PC-3 (cell line): ENCODE measurements at places on chromosomes 7 and 10. TPM values are rescaled to one million over a fixed set of nuclear protein-coding genes. Genes with fewer than 3 reads are reported as not detected.

VENTX gene
- total RNA-seq: not detected in 2 replicates

HYAL4 gene
- 0.26 and 0.98 TPM in 2 replicates for total RNA-seq

NOS3 gene
- 0.66 and 2.5 TPM in 2 replicates for total RNA-seq

DNA sequence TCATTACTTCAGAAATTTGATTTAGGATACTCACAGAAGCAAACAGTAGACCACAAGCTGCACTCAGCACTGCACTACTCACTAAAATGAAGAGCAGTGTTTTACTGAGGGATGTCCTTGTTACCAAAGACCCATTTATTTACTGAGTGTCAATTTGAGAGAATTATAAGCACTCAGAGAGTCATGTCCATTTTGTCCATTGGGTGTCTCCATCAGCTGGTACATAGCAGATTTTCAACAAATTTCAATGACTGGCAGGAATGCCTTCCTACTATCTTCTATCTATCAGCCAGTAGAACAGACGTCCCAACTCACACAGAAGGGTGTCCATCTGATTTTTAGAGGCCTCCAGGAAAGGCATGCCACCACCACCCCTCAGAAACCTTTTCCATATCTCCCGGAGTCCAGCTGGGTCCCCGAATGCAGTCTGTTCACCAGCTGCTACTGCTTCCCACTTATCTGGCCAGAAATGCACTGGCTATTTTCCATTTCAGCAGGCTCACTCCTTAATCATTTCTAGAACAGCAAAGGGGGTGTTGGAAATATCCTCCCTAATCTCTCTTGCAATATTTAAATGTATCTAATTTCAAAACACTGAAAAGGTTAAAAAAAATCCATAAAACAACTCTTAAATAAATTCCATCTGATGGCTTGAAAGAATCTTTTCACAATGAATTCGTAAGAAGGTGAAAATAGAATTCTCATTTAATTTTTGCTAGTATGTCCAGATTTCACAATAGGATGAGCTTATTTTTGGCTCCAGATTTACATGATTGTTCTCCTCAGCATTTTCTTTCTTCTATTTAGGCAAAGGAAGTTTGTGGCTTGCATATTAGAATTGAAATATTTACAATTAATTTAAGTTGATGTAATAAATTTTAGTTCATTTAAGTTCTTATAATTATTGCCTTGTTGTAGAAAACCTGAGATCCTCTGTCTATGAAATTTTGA lies 1164.0 kb upstream of the CELF2 start:
- DNase-seq: no peak

DNA sequence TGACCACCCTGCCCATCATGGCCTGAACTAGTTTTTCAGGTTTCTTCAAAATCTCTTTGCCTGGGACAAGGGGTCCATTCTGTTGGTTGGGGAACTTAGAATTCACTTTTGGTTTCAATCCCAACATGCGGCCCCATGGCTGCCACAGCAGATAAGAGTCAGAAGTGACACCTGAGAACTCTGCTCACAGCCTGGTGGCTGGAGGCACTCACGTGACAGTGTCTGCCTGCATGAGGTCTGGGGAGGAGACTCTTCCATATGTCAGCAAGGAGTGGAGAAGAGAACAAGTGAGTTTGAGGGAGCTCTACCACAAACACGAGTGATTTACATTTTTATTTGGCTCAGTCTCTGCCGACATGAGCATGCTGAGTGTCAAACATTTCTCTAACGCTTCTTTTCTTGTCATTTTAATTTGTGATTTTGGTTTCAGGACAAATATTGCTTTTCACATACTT lies 370.4 kb downstream of the TNS3 start:
- no peak for DNase-seq

- DNase-seq: no peak
Observed at GRCh38 chr10:89348481-89348880, 20.7 kb downstream of the IFIT3 start.

DNA sequence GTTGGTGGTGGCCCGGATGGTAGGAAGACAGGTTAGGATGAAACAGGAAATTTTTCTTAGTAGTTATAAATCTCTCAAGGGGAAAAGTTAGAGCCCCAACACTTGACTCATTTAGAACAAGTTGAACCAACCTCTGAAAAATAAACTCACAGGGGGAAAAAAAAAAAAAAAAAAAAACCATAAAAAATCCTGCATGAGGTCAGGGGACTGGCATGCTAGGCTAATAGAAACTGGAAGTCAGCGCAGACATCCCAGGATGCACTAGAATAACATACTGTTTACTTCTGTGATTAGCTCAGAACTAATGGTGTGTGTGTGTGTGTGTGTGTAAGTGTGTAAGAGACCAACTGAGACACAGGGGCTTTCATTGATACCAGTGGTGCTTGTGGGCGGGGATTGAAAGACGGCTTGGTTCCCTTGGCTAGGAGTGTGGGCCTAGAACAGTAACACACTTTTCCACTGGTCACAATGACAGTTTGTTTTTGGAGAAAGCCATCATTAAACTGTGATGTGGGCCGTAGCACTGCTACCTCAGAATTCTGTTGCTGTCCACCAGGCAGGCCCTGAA lies 491.6 kb upstream of the GALNT17 start:
- no peak for DNase-seq

DNA sequence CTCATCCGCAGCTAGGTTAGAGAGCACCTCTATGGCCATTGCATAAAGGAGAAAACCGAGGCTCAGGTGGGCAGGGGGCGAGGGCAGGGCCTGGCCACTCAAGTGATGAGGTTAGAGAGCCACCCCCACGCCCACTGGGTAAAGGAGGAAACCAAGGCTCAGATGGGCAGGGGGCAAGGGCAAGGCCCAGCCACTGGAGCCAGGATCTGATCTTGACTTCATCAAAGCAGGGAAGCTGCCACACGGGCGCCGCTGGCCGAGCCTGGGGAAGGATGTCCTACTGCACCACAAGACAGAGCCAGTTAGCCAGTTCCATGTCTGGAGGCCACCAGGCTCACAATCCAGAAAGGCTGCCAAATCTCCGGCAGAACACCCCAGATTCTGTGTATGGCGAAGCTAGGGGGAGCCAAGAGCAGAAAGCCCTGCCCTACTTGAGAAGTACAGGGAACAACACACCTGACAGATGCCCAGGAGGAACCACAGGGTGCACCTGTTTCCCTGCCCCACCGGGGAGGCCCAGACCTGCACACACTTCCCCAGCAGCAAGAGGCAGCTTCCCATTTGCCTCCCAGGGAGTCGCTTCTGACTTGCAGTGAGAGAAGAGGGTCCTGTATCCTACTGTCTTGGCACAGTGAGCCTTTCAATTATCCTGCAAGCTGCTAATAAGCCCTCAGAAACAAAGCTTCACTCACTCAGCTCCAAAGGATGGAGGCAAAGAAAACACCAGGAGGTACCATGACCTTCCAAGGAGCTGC lies 101.9 kb downstream of the TNS3 start:
- no peak for DNase-seq

DNA sequence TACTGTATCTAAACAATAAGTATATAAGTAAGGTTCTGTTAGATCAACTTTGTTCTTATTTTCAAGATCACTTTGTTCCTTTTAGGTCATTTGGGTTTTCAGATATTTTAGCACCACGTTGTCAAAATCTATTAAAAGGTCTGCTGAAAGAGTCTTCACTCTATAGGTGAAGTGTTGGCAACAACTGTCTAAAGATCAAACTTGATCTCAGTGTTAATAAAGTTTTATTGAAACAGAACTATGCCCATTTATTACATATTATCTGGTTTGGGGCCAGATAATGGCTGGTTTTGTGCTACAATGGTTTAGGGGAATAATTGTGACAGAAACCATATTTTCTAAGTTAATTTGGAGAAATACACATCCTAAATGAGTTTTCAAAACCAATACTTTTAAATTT lies 478.9 kb upstream of the GRM3 start:
- no peak for DNase-seq

DNA sequence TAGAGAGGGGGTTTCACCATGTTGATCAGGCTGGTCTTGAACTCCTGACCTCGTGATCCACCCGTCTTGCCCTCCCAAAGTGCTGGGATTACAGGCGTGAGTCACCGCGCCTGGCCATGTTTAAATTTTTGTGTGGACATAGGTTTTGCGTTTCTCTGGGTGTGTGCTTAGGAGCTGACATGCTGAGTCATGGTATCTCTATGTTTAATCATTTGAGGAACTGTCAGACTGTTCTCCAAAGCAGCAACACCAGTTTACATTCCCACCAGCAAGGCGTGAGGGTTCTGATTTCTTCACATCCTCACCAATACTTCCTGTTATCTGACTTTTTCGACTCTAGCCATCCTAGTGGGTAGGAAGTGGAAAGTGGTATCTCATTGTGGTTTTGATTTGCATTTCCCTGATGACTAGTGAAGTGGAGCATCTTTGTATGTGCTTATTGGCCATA lies 153.7 kb downstream of the DNAJB6 start:
- DNase-seq: peak; percentile 95

GRCh38 chr7:108132551-108133265 lies 2.5 kb upstream of the LAMB4 start:
- no peak for DNase-seq

DNA sequence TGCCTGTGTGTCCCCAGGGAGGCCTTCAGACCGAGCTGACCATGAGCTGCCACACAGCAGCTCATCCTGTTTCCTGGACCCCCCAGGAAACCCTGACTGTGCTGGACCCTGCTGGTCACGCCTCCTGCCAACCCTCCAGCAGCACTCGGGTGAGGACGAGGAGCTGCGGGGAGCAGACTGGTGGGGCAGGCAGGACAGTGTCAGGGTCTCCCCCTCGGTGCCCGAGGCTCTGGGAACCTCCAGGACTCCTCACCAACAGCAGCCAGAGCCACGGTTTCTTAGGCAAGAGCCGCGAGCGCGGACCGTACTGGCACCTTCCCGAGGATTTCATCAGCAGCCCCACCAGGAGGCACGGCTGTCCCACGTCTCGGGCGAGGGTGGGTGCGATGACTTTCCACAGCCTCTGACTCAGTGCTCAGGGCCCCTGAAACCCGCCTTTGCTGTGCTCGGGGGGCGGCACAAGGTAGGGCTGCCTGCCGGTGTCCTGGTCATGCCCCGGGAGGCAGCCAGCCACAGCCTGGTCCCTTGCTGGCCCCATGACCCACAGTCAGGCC lies 186.9 kb downstream of the ELFN1 start:
- DNase-seq: no peak

DNA sequence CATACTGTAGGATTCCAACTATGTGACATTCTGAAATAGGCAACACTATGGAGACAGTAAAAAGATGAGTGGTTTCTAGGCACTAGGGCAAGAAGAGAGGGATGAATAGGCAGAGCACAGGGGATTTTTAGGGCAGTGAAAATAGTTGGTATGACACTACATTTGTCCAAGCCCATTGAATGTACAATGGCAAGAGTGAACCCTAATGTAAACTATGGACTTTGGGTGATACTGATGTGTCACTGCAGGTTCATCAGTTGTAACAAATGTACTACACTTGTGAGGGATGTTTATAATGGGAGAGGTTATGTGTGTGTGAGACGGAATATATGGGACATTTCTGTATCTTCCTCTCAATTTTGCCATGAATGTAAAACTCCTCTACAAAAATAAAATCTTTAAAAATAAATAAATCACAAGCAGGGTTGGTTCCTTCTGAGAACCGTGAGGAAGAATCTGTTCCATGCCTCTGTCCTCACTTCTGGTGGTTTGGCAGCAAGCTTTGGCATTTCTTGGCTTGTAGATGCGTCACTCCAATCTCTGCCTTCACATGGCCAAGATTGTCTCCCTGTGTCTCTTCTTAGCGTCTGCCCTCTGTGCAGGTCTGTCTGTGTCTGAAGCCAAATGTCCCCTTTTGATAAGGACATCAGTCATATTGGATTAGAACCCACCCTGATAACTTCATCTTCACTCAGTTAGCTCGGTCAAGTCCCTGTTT lies 83.1 kb upstream of the AGBL3 start:
- DNase-seq: no peak

GRCh38 chr10:127922675-127923366 lies 15.9 kb downstream of the PTPRE start:
- peak; percentile 83 for DNase-seq

GRCh38 chr10:77907900-77908717 lies 18.4 kb downstream of the DLG5 start:
- DNase-seq: peak; percentile 77

DNA sequence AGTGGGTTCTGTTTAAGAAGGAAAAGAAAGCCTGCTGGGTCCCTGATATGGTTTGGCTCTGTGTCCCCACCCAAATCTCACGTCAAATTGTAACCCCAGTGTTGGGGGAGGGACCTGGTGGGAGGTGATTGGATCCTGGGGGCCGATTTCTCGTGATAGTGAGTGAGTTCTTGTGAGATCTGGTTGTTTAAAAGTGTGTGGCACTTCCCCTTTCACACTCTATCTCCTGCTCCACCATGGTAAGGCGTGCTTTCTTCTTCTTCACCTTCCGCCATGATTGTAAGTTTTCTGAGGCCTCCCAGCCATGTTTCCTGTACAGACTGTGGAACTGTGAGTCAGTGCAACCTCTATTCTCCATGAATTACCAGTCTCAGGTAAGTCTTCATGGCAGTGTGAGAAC lies 42.6 kb downstream of the INPP5A start:
- DNase-seq: no peak

DNA sequence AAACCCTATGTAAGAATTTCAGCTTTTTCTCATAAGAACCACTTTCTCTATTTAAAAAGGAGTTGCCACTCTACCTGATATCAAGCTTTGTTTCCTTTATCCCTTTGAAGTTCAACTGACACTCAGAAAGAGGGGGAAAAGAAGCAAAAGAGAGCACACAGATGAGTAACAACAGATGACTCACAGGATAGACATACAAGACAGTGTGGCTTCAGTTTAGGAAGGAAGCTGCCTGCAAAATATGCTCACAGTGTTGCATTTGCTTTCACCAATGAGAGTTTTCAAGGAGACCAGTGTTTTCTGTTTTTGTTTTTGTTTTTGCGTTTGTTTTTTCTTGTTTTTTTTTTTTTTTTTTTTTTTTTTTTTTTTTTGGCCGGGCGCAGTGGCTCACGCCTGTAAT lies 1181.6 kb downstream of the DNAJB9 start:
- peak; percentile 48 for DNase-seq

- DNase-seq: no peak
Observed at GRCh38 chr7:50814166-50814565, 31.5 kb upstream of the GRB10 start.

DNA sequence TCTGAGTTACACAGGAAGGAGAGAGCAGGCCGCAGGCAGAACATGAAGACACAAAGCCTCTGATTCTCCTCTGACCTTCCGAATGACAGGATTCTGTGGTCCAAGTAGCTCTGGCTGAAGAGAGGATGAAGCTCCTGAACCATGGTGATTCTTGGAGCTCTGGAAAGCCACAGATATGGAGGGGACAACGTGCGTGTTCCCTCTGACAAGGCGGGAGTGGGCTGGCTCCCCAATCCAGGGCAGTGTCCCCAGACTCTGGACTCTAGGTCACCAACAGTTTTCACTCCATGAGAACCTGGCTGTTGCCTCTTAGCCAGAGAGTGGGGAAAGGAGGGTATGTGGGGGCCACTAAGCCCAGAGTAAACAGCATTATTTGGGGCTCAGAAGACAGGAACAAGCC lies 7.4 kb upstream of the TRPV6 start:
- DNase-seq: no peak

DNA sequence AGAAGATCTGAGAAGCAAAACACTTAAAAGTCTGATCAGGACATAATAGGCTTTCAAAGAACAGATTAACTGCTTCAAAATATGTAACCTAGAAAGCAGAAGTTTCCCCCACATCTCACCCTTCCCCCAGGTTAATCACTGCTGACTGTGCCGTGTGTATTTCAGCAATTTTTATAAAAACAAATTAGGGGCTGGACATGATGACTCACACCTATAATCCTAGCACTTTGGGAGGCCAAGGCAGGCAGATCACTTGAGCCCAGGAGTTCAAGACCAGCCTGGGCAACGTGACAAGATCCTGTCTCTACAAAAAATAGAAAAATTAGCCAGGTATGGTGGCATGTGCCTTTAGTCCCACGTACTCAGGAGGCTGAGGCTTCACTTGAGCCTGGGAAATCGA lies 67.6 kb upstream of the GATA3 start:
- no peak for DNase-seq
